ENCODE measurements at places on chromosomes 4 and X.
A peak's percentile ranks its signal among the peaks of the same experiment; 100 is the strongest.

GRCh38 chrX:7027071-7027470 is 120.4 kb upstream of the STS start:
- no peak for DNase-seq

DNA sequence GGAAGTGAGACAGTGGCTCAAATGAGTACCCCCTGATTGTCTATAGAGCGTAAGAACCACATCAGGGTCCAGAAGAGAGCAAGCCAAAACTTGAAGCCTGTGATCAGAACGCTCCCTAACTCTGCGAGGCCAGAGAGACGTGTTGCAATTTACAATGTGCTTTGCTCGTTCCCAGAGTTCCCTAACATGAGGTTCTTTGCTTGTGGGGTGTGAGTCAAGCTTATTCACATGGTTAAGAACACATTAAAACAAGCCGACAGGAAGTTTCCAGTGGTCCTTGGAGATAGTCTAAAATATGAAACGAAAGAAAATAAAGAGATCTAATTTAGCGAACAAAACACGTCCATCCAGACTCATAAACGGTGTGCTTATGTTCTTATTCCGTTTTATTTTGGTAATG is 702.3 kb downstream of the TRIML1 start:
- no peak for DNase-seq

- no peak for DNase-seq
These were observed 148.6 kb downstream of the STK32B start for GRCh38 chr4:5199912-5200311.

- DNase-seq: no peak
These were observed 22.9 kb upstream of the ANK2 start for GRCh38 chr4:113026556-113026955.

DNA sequence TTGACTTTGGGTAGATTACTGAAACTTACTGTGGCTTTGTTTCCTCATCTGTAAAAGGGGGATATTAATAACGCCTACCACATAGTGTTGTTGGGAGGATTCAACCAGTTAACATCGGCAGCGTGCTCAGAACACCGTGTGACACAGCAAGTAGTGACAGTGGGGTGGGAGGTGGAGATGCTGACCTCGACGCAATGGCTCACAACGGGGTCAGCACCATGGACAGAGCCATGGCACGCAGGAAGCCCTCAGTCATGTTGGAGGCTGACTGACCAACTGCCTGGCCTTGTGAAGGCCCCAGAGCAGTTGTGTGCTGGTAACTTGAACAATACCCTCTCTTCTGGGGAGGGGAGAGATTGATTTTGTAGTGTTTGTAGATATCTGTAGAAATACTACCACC is 93.2 kb downstream of the WFS1 start:
- peak; percentile 50 for DNase-seq

- DNase-seq: no peak
These were observed 33.1 kb downstream of the SMIM10L2A start for GRCh38 chrX:135454816-135455215.

GRCh38 chr4:12963912-12964311 is 520.2 kb downstream of the RAB28 start:
- DNase-seq: no peak

GRCh38 chr4:58163156-58163555 is 1053.0 kb upstream of the IGFBP7 start:
- DNase-seq: no peak

GRCh38 chr4:88219099-88219498 is 60.7 kb upstream of the ABCG2 start:
- no peak for DNase-seq

- DNase-seq: no peak
These were observed 91.2 kb upstream of the SORBS2 start for GRCh38 chr4:185903205-185903604.

GRCh38 chr4:115090483-115091075 is 22.8 kb downstream of the NDST4 start:
- DNase-seq: no peak
